ENCODE measurements at places on chromosomes 7 and 10.

DNA sequence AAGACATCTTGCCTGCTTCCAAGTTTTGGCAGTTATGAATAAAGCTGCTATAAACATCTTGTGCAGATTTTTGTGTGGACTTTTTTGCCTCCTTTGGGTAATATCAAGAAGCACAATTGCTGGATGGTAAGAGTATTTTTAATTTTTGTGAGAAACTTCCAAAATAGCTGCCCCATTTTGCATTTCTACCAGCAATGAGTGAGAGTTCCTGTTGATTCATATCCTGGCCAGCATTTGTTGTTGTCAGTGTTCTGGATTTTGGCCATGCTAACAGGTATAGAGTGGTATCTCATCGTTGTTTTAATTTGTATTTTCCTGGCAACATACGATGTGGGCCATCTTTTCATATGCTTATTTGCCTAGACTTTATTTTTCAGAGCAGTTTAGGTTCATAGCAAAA, 53.9 kb downstream of the BTAF1 start:
- DNase-seq = peak; percentile 2

DNA sequence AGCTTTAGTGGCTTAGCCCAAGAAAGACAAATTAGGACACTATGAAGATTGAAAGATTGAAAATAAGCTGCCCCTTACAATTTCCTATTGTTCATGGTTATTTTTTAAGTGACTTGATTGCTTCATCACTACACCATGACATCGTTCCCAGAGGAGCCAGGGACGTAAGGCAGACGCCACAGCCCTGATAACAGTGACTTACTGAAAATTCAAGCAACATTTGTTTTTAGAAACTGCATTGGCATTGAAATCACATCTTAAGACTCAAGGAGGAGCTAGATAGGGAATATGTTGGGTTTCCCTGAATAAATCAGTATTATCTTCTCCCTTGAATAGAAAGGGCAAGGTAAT, 38.7 kb upstream of the ANK3 start:
- no peak for DNase-seq

- peak; percentile 17 for DNase-seq
Observed at GRCh38 chr7:41247143-41247865, 455.6 kb downstream of the INHBA start.

GRCh38 chr7:152597507-152597906, 78.4 kb downstream of the XRCC2 start:
- no peak for DNase-seq

DNA sequence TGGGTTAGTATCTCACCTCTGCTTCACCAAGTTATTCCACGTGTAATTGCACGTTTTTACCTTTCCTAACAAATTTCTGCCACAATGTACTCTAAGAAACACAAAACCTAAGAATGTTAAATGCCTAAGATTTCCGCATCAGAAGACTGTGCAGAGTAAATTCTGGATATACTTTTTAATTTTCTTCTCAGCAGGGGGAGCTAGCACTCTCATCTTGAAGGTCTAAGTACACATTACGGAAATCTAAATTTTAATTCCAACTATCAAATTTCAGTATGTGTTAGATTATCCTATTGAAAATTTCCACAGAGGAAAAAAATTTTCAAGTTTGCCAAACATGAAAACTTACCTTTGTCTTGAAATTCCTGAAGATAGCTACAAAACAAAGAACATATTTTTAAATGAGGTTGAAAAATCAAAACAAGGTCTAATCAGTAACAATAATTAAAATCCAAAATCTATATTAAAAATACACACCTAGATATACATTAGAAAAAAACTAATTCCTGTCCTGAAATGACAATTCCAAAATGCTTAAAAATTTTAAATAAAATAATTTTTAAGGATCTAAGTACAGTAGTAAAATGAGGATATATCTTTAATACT, 10.5 kb downstream of the SKAP2 start:
- peak; percentile 69 for DNase-seq

DNA sequence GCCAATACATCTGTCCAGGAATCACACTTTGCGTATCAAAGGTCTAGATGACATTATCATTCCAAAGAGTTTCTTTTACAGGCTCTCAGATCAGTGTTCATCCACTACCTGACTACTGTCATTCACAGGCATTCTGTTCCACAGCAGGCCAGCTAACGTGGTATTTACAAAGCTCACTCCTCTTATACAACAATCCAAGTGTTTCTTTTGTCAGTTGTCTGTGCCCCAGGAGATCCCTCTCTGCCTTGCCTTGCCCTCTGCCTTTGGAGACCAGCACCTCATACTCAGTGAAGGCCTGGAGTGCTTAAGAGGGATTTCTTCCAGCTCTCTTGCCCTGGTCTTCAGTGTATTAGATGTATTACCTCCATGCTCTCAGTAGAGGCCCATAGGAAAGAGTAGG, 34.6 kb upstream of the CC2D2B start:
- no peak for DNase-seq

DNA sequence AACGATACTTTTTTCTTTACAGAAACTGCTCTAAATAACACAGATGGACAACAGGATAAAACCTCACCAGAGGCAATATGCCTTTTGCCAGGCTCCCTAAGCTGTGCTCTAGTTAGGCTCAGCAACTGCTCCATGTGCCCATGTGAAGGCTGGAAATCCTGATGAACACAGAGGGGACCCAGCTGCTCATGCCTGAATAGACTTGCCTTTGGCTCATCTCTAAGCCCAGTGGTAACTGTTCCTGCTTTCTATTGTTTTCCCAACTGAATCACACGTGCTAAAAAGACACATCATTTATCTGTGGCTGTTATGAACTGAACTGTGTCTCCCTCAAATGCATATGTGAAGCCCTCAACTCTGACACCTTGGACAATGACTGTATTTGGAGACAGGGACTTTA, 110.4 kb downstream of the RNF216 start:
- DNase-seq = no peak

GRCh38 chr10:97270523-97271154, 21.8 kb downstream of the ARHGAP19 start:
- DNase-seq = no peak

DNA sequence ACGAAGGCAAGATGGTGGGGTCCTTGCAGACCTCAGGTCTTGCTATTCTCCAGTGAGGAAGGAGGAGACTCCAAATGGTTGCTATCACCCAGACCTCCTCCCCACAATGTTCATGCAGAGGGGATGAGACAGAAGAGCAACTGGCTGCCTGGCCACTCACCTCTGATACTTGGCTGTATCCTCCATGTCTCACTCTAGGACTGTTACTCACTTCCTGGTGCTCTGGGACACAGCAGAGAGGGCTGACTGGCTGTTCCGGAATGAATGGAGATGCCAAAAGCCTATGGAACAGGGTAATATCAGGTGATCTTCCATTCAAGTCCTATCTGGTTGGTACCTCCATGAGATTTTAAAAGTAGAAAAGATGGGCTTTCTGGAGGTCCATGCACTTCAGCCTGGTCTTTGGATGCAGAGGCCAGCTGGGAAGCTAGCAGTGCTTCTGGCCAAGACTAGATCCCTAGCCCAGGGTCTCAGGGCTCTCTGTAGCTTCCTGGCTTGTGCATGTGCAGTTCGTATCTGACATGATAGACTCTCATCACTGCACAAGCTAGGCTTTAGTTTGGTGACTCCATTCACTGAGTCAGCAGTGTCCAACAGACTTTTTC, 27.0 kb upstream of the ABI1 start:
- no peak for DNase-seq

DNA sequence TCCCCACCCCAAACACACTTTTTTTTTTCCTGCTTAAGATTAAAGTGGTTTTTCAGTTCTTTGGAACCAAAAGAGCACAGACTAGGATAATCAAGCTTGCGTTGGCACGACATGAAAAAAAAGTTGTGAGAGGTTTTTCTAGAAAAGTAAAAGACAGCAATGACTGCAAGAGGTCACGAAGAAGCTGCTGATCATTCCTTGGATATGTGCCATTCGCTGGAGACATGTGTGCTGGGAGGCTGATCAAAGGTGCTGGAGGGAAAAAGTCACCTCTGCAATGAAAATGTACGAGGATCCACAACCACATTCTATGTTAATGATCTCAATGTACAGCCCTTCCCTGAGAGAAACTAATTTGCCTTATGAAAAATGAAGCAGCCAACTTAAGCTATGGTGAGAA, 5.4 kb downstream of the AKR1B1 start:
- DNase-seq = no peak

- DNase-seq = no peak
Observed at GRCh38 chr10:63416376-63416775, 49.4 kb downstream of the JMJD1C start.

- DNase-seq = no peak
Observed at GRCh38 chr10:69007260-69007659, 18.7 kb downstream of the KIFBP start.

- peak; percentile 53 for DNase-seq
Observed at GRCh38 chr7:111835066-111835465, 272.8 kb upstream of the IMMP2L start.

DNA sequence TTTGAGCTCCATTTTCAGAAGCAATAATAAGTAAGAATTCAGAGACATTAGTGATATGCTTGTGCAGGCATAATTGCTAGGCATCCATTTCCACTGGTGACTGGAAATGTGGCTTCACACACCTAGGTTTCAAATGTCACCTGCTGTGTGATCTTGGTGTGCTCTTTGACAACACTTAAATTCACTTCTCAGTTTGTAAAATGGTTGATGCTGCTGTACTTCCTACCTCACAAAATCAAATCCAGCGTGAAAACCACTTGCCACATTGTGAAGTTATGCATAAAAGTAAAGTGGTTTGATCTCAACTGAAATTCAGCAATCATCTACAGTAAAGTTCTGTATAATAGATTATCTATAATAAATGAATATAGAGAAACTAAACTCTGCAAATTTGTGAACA, 82.4 kb downstream of the APBB1IP start:
- DNase-seq = no peak

DNA sequence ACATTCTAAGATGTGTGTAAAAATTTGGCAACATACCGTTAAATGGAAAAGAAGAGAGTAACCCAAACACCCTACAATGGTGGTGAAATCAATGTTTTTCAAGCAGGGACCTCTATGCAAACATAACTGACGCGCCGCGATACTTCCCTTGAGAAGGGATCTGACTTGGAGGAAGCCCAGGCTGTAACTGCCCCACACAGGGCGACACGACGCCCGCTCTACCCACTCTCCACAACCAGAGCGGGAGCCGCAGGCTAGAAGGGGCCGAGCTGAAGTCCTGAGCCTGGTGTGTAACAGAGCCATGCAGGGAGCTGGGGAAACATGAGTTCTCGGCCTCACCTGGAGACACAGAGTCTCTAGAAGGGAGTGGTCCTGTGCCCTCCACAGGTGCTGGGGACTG, 120.2 kb downstream of the FAM53B start:
- DNase-seq = no peak

DNA sequence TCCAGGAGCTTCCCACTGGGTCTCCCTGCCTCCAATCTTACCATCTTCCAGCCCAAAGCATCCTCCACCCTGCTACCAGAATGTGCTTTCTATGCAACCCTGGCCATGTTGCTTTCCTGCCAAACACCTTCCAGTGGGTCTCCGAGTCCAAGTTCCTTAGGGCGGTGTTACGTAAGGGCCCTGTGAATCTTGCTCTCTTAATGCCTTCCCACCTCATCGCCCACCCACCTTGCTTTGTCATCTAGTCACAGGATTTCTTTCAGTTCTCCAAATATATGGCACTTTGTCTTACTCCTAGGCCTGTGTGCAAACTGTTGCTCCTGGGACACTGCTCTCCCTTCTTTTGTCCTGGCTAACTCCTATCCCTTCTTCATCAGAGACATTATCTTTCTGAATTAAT, 344.5 kb downstream of the RPS24 start:
- DNase-seq = no peak

GRCh38 chr10:49056356-49056755, 59.0 kb downstream of the VSTM4 start:
- no peak for DNase-seq

DNA sequence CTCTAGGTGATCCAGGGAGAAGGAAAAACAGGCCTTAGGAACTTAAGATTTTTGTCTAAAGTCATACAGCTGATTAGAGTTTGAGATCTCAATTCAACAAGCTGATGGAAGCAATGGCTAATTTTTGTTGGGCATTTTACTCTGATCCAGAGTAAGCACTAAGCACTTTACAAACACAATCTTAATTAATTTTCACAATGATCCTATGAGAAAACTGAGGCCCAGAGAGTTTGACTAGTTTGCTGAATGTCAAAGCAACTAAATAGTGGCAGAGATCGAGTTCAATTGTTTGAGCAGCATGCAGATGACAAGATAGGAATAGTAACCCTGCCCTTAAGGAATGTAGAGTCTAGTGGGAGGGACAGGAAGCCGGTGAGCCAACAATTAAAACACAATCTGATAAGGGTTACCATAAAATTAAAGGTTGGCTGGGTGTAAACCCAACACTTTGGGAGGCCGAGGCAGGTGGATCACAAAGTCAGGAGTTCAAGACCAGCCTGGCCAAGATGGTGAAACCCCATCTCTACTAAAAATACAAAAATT, 13.5 kb upstream of the RPEL1 start:
- DNase-seq = no peak

DNA sequence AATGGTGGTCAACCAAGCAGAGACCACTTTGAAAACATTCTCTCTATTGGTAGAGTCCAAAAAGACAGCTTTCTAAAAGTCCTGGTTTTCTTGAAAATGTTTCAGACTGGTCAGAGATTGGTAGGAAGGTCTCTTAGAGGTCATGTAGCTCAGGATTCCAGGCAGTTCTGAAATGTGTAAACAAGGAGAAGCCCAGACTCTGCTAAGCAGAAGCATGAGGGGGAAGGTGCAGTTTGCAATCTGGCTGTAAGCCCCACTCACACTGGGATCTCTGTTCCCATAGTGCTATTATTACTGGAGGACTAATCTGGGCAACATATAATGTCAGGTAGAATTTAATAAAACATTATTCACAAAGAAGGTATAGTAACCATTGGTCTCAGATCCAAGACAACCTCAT, 101.1 kb downstream of the MAGI2 start:
- no peak for DNase-seq

DNA sequence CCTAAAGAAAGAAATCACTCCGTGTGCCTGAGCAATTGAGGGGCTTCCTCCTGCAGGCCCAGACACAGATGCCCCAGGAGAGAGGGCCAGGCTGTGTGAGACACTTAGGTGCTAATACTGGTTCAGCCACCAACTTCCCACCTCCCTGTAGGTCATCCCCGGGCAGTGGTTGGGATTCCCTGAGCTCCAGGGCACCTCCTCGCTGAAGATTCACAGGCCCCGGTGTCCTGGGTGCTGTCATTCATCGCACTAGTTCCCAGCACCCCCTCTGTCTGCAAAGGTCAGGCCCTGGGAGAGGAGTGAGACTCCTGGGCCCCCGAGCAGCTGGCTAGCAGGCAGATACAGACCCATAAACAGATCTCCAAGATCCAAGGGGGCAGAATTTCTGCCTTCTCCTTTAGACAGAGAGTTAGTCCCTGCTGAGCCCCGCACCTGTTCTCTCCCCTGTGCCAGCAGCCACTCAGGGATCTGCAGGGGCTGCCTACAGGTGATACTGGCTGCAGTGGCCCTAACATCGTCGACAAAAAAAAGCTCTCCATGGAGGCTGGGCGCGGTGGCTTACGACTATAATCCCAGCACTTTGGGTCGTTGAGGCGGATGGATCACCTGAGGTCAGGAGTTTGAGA, 38.2 kb upstream of the GTF2I start:
- DNase-seq = no peak

GRCh38 chr10:80382989-80383388, 25.4 kb upstream of the PRXL2A start:
- no peak for DNase-seq
